ENCODE measurements at places on chromosomes 11 and 22.

- H3K4me3 ChIP-seq: no peak overlapping the region
- DNase-seq: no peak
- no peaks in the 10 kb centered on the region for H3K27me3 ChIP-seq
Measured at GRCh38 chr11:37905707-37906417, 1307.8 kb upstream of the RAG2 start.

DNA sequence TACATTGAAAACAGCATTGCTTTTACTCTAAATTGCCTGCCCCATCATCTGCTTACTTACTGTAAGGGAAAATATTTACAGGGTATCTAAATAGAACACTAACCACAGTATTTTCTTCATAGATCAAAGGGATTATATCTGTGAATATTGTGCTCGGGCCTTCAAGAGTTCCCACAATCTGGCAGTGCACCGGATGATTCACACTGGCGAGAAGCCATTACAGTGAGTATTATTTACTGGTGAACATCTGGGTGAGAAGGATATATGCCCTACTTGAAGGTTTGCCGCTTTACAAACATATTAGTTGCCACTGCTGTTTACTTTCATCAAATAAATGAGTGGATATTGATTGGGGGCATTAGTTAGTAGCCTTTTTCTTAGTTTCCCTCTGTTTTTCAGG is 5.9 kb upstream of the CNTF start:
- no peak overlapping the region for H3K4me3 ChIP-seq
- H3K27ac ChIP-seq: no peak overlapping the region
- peaks cover 32% of the 10 kb centered on the region for H3K36me3 ChIP-seq
- DNase-seq: no peak
- H3K4me1 ChIP-seq: no peaks in the 10 kb centered on the region
- H3K27me3 ChIP-seq: no peaks in the 10 kb centered on the region

DNA sequence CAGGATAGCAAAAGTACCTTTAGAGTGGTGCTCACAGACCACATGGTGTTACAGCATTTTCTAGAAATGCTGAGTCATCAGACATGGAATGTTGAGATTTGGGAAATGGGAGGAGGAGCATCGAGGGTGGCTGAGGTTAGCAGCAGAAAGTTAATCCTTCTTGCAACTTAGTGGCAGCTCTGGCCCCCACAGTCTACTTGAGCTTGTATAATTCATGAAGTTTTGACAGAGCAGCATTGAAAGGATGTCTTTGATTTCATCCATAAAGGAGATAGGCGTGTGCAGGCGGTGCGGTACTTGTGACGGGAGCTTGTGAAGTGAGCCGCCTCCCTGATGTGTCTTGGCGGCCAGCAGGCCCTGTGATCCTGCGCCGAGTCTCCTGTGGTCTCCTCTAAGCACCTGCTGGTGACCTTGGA is 330.5 kb downstream of the TBC1D22A start:
- no peak overlapping the region for H3K27ac ChIP-seq

DNA sequence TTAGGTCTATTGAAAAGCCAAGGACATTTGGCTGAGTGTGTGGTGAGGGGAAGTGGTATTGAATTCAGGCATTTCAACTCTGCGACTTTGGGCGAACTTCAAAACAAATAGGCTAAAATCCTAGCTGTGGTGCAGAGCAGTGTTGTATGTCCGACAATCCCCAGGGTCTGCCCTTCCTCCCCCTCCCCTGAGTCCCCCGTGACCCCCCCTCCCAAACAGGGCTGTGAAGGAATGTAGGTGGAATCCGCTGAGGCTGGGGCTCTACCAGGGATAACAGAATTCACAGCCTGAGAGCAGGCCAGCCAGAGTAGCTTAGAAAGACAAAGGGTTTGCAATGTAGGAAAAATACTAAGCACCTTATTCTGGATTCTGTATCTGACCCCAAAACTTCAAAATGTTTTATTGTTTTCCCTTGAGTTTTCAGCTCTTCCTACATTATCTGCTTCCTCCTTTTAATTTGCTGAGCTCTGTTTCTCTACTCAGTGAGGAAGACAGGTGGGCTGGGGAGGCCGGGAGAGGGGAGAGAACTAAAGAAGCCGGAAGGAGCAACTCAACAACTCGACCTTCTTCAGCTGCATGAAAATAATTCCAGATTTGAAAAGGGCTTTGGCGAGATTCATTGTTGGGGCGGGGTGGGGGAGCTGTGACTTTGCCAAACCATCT is 315.2 kb downstream of the BLID start:
- H3K4me3 ChIP-seq: no peak overlapping the region
- DNase-seq: no peak
- peak overlapping the region; percentile 91 for H3K27ac ChIP-seq
- peaks cover 2% of the 10 kb centered on the region for H3K4me1 ChIP-seq
- H3K36me3 ChIP-seq: no peaks in the 10 kb centered on the region

DNA sequence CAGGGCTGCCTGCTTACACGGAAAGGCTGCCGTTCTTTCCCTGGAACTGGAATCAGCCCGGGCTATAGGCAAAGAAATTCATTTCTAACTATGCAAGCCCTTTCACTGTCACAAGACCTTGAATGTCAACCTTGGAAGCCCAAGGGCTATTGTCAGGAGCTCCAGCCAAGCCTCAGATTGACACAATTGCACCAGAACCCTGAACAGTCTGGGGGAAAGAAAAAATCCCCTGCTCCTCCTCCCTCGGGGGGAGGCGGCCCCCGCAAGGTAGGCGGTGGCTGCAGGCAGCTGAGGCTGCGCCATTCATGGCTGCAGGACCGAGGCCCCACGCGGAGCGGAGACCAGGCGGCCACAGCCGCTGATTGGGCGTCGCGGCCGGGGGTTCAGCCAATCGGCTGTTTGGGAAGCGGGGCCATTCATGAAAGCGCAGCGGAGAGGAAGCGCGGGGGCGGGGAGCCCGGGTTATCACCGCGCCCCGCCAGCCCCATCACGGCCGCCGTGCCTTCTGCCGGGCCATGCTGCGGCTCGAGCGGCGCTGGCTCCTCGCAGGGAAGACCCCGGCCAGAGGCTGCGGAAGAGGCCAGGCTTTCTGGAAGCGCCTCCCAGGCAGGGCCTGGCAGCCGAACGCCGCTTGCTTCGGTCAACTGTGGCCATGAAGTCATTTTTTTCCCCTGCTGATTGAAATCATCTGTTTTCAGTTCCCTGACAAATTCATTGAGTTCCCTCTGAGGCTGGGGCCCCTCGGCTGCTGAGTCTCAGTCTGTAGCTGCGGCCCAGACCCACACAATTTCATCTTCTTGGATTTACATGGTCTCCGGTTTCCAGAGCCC is 38.1 kb upstream of the LINC01488 start:
- no peaks in the 10 kb centered on the region for H3K27me3 ChIP-seq
- DNase-seq: peak; percentile 54
- H3K36me3 ChIP-seq: no peaks in the 10 kb centered on the region
- H3K27ac ChIP-seq: peak overlapping the region; percentile 75
- peaks cover 26% of the 10 kb centered on the region for H3K4me1 ChIP-seq

- no peaks in the 10 kb centered on the region for H3K27me3 ChIP-seq
- H3K4me1 ChIP-seq: no peaks in the 10 kb centered on the region
- no peak for DNase-seq
Measured at GRCh38 chr11:108751444-108751843, 86.6 kb downstream of the DDX10 start.

- H3K36me3 ChIP-seq: no peaks in the 10 kb centered on the region
- no peaks in the 10 kb centered on the region for H3K27me3 ChIP-seq
- H3K4me1 ChIP-seq: peaks cover 11% of the 10 kb centered on the region
- H3K4me3 ChIP-seq: no peak overlapping the region
Measured at GRCh38 chr11:111938687-111939160, 1.6 kb downstream of the DIXDC1 start.
